ENCODE measurements at places on chromosomes 4 and X.

DNA sequence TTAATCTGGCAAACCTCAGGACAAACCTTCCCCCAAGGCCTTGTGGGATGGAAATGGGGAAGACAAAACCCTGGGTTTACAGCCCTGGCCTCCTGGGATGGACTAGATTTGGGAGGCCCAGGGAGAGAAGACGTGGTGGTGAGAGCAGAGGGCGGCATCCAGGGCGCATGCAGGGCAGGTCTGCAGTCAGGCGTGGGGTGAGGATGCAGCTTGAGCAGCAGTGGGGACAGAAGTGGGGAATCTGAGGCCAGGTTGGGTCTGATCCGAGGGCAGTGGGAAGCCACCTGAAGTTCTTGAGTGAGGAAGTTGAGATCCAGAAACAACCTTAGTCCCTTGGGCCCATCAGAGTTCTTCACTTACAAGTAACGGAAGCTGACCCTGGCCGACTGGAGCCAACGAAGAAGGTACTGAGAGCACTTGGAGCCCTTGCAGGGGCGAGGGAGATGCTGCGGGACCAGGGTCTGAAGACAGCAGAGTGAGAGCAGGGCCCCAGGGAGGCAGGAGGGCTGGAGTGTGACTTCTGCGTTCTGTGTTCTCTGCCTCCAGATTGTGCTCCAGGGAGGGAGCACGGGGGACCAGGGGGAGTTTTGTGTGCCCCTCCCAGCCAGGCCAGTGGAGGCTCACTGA lies 42.0 kb upstream of the GPR78 start:
- no peak for DNase-seq

DNA sequence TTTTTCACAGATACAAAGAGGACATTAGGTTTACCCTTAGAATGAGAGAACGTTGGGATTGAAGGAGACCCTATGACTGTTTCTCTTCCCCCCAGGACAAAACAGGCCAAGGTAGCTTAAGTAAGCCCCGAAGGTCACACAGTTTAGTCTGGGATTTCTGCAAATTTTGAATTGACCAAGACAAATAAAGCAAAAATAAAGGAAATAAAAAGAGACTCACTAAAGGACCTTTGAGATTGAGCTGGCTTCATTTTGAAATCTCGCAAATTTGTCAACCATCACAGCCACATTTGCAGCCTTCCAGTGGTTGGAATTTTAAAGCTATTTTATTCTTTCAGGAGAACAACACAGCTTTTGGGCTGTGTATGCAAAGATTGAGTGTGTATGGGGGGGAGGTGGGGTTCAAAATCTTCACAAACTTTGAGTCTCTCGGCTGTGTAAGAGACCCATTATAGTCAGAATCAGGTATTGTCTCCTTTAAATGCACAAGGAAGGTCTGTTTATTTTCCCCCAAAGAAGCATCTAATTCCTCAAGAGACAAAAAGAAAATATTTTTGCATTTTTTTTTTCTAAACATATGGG lies 4.2 kb downstream of the TMSB4X start:
- no peak for DNase-seq

DNA sequence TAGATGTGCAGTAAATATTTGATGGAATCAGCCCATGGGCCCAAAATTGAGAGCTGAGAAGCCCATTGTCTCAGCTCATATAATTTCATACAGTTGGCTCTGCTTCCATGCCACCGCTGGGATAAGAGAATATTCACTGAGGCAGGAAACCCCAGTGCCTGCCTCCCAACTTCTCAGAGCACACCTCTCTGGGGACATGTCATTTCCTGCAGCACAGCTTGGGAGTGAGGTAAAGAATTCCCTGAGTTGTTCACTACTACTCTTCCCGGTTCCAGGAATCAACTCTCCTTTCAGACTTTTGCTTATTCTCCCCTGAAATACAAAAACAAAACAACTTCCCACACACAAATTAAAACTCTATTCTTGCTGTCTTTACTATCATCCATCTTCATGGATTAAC lies 389.3 kb downstream of the MAPK10 start:
- DNase-seq, result no peak

DNA sequence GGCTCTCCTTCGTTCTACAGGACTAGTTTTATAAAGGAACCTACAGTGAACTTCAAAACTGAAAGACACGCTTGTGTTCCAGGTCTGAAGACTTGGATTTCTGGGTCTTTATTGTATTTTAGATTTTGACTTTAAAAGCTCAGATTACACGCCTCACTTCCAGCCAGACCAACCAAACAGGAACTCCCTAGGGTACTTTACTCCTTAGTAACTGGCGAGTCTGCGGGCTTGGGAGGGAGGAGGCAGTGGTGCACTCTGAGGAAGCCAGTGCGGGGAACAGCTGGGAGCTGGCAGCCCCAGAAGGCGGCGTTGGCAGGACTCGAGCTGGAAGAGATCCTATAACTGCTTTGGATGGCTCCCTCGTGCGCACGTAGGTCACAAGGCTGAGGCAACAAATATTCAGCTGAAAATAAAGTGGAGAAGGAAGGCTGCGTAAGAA lies 391 bp upstream of the PHKA1 start:
- DNase-seq, result peak; percentile 22

DNA sequence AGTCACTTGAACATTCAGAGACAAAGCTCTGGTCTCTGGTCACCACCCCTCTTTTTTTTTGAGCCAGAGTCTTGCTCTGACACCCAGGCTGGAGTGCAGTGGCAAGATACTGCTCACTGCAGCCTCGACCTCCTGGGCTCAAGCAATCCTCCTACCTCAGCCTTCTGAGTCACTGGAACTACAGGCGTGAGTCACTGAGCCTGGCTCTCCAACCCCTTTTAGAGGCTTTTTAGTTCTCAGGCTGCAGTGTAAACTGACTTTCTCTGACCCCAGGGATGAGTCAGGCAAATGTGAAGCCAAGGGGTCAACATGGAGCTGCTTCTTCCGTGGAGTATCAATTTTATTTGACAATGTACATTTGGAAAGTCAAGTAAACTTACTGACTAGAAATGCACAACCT lies 229.2 kb downstream of the PTTG2 start:
- DNase-seq, result peak; percentile 89
